ENCODE measurements at places on chromosomes 6 and 20.

DNA sequence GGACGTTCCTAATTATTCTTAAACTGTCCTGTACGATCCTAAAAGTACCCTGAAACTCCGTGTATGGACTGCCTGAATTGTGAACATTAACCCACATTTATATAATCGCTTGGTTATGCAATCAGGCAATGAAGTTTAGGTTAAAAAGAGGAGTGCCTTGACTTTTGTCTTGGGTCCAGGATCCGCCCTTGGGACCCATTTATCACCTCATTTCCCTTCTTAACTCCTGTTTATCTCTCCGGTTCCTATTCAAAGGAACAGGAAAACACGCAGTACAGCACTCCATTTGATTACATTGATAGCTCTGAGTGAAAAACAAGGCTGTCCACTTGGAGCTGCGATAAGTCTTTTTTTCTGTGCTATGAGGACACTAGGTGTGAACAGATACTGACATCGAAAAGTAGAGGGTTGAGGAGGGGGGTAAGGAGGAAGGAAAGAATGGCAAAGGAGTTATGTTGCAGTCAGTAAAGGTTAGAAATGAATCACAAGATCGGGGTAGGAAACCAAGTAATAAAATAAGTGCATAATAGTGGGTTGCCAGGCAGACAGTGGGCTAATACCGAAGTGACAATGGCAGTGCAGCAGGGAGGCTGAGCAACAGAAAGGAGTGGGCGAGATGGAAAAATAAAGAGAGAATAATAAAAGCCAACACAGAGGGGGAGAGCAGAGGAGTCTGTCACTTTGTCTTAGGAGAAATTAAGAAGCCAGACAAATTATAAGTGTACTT, 15.9 kb upstream of the PCK1 start:
- DNase-seq = no peak

- DNase-seq = no peak
Observed at GRCh38 chr20:41649489-41649888, 31.3 kb upstream of the CHD6 start.

DNA sequence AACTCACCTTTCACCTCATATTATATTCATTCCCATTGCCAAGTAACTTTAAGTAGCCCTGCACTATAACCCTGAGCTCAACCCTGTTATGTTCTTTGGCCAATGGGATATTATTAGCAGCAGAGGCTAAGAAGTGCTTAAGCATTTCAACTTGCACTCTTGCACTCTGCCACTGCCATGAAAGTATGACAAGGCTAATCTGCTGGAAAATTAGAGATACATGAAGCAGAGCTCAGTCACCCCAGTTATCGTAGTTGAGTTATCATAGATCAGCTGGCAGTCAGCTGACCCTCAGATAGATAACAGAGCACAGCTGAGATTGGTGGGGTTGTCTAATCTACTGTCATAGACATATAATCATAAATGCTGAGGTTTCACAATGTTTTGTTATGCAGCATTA, 209.4 kb upstream of the RUNX2 start:
- DNase-seq = no peak

- no peak for DNase-seq
Observed at GRCh38 chr6:107513214-107513613, 23.3 kb downstream of the SOBP start.

Measured in left lobe of liver (tissue), 2 donors.